Transverse colon (tissue), 4 donors: ENCODE measurements at places on chromosomes 5 and 9.

- H3K36me3 ChIP-seq, result no peaks in the 10 kb centered on the region
- H3K4me1 ChIP-seq, result no peaks in the 10 kb centered on the region
- no peak overlapping the region for H3K4me3 ChIP-seq
- no peaks in the 10 kb centered on the region for H3K27me3 ChIP-seq
- DNase-seq, result no peak
- no peak overlapping the region for H3K27ac ChIP-seq
These were observed 229.1 kb upstream of the TRPC7 start for GRCh38 chr5:136594416-136594815.

GRCh38 chr9:63859475-63860215 is 1425.4 kb downstream of the FOXD4L5 start:
- H3K36me3 ChIP-seq, result no peaks in the 10 kb centered on the region
- no peak overlapping the region for H3K27ac ChIP-seq
- no peak for DNase-seq
- H3K4me1 ChIP-seq, result no peaks in the 10 kb centered on the region

DNA sequence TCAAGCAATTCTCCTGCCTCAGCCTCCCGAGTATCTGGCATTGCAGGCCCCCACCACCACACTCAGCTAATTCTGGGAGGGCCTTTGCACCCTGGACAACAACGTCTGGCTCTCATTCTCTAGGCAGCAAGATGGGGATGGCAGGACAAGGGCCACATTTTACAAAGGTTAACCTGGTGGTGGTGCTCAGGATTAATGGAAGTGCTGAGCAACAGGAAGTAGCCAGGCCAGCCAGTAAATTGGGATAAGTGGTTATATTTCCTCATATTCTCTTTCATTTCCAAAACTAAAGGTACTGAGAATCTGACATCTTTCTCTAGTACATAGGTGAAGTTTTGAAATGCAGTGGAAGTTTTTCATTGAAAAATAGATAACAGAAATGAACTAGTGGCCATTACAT is 24.7 kb upstream of the ASPN start:
- no peak for DNase-seq
- peaks cover 41% of the 10 kb centered on the region for H3K4me1 ChIP-seq
- H3K4me3 ChIP-seq, result no peak overlapping the region
- no peaks in the 10 kb centered on the region for H3K27me3 ChIP-seq

DNA sequence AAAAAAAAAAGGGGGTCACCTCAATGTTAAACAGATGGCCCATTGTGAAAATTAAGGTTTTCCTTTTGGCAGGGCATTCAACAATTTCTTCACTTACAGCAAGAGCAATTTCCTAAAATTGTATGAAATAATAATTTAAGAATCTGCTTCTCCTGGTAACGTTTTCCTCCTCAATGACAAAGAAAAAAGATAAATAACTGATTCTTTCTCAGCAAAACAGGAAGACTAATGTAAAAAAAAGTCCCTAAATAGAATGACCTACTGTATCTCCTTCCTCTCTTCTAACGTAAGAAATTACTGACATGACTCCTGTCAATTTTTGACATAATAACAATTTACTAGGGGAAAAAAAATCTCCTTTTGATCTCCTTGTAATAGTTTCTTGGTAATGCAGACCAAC is 25.5 kb downstream of the ABHD17B start:
- H3K27ac ChIP-seq, result no peak overlapping the region
- no peaks in the 10 kb centered on the region for H3K36me3 ChIP-seq
- no peaks in the 10 kb centered on the region for H3K4me1 ChIP-seq
- H3K4me3 ChIP-seq, result no peak overlapping the region
- no peak for DNase-seq

- no peaks in the 10 kb centered on the region for H3K36me3 ChIP-seq
- no peak overlapping the region for H3K27ac ChIP-seq
- H3K27me3 ChIP-seq, result no peaks in the 10 kb centered on the region
- DNase-seq, result no peak
These were observed 6.7 kb upstream of the TMEM141 start for GRCh38 chr9:136784249-136784996.

DNA sequence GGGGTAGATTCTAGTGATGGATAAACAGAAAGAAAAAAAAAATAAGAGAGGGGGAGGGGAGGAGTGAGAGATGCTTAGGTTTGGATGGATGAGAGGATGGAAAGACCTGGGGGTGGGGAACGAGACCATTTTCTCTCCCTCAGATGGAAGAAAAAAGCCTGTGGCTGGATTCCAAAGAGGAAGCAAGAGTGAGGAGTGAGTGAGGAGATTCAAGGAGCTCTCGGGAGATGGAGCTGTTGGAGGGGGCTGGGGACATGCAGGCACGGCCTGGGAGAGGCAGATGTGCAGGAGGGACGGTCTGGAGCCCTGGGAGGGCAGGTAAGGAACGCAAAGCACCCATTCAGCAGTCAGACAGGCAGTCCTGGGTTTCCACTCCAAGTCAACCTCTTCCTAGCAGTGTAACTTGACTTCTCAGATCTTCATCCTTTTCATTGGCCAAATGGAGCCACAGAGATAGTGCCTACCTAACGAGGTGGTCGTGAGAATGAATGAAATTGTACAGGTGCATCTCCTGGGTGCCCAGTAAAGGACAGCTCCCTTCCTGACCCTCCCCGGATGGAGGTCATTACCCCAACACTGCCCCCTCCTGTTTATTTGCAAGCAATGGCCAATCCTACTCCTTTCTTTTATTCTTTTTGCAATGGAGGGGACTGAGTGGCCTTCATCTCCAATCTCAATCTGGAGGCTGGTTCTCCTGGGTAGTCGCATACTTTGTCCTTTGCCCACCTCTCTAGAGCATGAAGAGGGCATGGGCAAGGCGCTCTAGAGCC is 52.2 kb downstream of the PCDH1 start:
- peaks cover 6% of the 10 kb centered on the region for H3K27me3 ChIP-seq
- no peak overlapping the region for H3K27ac ChIP-seq
- H3K4me3 ChIP-seq, result no peak overlapping the region
- H3K36me3 ChIP-seq, result no peaks in the 10 kb centered on the region
